ENCODE measurements at places on chromosomes 12 and 14.

GRCh38 chr14:36493761-36494160 is 26.3 kb downstream of the NKX2-1 start:
- no peak for DNase-seq

DNA sequence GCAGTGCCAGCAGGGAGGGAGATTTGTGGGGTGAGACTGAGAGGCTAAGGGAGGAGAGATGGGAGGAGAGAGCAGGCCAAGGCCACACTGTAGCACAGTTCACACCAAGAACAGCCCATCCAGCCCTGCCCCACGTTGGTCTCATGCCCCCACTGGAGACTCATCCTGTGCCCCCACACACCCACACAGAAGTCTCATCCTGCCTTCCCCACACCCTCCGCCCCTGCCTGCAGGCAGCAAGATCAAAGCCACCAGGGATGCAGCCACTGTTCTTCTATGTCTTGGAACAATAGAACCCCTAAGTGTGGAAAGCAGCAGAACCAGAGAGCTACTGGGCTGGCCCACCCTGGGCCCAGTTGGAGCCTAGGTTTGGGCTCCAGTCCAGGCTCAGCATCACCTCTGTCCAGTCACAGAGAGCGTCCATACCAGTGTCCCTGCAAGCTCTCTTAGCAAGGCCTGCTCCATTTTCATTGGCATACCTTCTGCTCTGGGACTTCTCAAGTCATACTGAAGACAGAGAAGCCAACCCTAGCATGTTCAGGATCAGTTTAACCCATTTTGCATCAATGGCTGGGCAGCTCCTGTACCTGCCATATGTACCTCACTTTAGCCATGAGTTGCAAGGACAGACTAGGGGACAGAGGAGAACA is 31.7 kb upstream of the HDAC7 start:
- DNase-seq, result no peak

DNA sequence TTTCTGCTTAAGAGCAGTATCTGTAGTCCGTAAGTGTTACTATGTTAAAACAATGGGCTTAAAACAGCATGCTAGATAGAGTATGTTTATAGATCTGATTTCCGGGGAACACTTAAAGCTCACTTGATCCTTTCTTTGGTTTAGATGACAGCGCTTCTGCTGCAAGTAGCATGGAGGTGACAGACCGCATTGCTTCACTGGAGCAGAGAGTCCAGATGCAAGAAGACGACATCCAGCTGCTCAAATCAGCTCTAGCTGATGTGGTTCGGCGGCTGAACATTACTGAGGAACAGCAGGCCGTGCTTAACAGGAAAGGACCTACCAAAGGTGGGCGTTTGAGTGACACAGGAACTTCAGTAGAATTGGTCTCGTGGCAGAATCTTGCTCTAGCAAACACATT is 57.5 kb downstream of the EML1 start:
- no peak for DNase-seq

DNA sequence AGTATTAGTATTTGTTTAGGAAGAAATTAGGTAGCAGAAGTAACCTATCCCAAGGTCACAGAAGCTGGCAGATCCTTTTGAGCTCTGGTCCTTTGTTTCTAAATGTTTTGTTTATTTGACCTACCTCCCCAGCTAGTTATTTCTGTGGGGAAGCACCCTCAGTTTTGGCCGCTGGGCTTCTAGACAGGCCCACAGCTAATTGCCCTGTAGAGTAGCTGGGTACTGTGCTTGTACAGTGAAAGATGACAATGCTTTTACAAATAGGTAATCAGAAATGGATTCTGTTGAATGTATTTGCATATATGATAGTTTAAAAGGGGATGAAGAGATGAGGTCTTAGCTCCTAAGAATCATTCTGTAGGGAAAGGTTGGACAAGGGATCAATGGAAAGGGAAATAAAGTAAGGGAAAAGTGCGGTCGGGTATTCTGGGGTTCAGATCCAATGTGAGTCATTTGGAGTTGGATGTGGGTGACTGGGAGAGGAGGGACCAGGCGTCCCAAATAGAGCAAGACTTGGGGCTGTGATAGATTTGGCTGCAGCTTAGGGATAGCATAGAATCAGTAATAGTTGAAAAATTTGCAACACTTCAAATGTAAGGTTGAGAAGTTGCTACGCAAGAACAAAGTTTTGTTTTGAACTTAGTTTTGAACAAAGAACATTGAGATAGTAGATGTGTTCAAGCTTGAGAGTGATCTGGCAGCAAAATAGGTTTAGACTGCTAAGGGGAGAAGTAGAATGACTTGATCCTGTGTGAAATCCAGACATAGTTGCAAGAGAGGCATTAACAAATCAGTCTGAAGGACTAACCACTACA is 3.6 kb downstream of the NUDT4 start:
- DNase-seq, result no peak

- DNase-seq, result peak; percentile 77
Observed at GRCh38 chr14:22549981-22550673, 38.9 kb downstream of the DAD1 start.

GRCh38 chr14:99626041-99626648 is 18.8 kb upstream of the HHIPL1 start:
- no peak for DNase-seq

GRCh38 chr12:46970636-46971035 is 108.8 kb upstream of the PCED1B start:
- no peak for DNase-seq

- DNase-seq, result peak; percentile 62
Observed at GRCh38 chr12:9741726-9742125, 8.8 kb upstream of the CLECL1 start.

DNA sequence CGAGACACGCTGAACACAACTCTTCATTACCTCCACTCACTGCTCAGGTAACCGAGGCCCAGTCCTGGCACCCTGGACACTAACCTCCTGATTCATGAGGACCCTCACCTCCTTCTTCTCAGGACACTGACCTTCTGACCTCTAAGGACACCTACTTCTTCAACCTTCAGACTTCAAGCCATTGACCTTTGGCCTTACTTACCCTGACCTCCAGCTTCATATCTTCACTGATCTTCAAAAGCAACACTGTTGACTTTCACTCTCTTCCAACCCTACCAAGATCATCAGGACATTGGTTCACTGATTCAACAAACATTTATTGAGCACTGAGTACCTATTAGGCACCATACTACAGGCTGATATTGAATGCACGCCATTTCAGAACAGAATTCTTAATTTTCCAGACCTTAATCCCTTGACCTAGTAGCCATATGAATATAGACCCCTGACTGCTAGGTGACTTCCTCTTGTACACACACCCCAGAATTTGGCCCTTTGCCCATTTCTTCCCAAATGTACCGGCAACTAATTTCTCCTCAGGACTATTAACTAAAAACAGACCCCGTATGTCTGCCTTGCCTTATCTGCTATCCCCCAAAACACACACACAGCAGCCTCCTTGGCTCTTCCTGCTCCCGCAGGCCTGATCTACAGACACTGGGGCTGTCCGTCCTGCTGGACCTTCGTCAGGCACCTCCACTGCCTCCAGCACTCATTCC is 5.8 kb downstream of the ARHGEF40 start:
- no peak for DNase-seq

DNA sequence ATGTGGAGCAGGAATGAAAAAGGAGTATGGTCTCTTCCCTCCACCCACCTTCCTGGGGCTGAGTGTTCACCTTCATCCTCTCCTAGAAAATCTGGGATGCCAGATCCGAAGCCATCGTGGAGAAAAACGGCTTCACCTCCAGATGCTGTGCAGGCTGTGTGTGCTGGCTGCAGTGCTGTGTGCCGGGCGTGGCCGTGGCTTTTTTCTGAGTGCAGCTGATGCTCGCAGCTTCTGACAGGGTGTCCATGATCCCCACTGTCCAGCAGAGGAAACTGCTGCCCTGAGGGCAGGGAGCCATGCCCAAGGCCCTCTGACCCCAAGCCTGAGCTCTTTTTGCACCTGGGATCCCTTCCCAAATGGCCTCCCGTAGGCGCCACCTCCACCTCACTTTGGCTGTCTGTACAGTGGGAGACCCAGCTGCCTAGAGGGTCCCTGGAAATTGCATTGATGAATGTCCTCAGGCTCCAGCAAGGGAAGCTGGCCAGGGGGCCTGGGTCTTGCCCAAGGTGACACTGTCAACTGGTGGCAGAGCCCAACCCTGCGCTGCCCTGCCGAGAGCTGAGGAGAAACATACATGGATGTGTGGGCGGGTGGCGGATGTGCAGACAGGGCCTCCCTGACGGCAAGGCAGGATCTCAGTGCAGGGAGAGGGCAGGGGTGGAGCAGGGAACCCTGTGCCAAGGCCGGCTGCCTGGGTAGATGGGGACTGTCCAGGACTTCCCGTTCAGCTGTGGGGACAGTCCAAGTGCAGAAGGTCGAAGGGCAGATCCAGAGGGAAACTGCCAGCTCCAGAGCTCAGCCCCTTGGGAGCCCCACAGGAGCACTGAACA is 53.3 kb downstream of the BEGAIN start:
- no peak for DNase-seq

DNA sequence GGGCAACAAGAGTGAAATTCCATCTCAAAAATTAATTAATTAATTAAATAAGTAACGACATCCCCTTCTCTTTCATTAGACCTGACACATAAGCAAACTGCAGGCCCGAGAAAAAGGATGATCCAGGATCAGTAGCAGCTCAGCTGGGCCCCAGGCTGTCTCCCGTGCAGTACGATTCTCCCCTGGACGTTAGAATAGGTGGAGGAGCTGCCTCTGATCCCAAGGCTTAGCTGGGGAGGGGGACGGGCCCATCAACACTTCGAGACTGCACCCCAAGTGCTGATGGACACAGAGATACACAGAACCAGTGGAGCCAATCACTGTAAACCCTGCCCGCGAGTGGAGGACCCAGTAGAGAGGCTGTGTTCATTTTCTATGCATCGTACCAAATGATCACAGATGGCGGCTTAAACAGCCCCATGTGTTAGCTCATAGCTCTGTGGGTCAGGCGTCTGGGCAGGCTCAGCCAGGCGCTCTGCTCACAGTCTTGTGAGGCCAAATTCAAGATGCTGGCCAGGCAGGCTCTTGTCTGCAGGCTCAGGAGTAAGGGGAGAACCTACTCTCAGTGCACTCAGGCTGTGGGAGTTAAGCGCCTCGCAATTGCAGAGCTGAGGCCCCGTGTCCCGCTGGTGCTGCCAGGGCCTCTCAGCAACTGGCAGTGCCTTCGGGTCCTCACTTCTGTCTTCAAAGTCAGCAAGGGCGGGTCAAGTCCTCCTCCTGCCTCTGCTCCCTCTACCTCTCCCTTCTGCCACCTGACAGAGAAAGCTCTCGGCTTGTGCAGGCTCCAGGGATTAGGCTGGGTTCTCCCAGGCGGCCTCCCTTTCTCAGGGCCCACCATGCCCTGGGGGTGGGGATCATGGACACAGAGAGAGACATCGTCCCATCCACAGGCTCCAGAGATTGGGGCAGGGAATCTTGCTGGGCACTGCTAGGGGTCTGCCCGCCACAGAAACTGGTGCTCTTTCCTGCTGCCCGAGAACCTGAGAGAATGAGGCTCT is 26.4 kb downstream of the RIMBP2 start:
- DNase-seq, result no peak

DNA sequence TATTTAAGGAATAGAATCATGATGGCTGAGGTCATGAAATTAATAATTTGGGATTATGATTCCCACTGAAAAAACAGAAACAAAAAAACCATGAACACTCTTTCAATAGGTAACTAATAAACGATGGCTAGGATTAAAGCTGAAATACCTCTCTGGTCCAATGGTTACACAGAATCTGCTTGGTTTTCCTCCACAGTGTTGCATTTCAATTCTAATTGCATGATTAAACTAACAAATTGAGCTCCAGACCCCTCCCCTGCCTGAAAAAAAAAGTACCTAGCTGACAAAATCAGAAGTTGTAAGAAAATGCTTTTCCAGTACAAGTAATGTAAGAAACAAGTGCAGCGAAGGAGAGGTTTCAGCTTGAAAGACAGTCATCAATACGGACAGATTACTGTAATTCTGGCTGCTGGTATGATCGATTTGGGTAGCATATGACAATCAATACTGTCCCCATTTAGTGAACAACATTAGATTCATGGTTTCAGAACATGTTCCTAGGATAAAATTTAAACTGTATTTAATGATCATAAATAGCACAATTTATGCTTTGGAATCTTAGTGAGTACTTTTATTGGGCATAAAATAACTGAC is 32.0 kb downstream of the INSM2 start:
- DNase-seq, result no peak

DNA sequence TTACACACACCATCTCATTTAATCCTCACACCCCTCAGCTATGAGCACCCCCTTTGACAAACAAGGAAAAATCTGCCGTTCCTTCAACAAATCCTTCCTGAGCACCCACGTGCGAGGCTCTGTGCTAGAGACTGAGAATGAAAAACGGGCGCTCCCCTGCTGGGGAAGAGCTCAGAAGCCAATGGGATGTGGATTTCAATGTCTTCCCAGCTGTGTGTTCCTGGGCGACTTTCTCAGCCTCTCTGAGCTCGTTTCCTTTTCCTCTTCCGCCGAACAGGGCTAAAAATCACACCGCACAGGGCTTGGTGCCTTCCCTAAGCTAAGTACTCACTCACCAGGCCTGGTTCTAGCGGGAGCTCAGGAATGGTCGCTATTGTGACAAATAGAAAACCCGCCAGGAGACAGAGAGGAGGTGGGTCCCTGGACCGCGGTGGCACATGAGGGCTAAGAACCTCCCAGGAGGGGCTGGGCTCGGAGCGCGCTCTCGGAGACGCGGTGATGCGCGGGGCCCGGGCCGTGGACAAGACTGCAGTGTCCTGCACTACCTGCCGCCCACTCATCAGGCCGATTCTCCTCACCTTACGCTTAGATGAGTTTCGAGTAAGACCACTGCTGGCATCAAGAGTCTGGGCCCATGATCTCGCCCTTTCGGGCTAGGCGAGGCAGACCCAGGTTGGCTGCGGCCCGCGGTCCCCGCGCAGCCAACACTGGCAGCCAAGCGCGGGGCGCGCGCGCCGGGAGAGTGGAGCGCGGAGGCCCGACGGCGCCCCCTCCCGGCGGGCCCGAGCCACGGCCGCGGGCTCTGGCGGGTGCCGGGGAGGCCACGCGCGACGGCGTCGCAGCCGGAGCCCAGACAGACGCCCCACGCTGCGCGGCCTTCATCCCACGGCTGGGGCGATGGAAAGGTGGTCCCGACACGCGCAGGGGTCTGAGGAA is 17.0 kb downstream of the ZDHHC22 start:
- peak; percentile 54 for DNase-seq

GRCh38 chr14:103692159-103692558 is 23.1 kb downstream of the XRCC3 start:
- DNase-seq, result no peak

Measured in stimulated activated CD4-positive, alpha-beta T cell treated with anti-CD3 and anti-CD28 coated beads, Interleukin-2, amount 100 ng/mL, for 24 hours (primary cell).